Left renal cortex interstitium (tissue), 4 donors: ENCODE measurements at places on chromosomes 16 and 17.

DNA sequence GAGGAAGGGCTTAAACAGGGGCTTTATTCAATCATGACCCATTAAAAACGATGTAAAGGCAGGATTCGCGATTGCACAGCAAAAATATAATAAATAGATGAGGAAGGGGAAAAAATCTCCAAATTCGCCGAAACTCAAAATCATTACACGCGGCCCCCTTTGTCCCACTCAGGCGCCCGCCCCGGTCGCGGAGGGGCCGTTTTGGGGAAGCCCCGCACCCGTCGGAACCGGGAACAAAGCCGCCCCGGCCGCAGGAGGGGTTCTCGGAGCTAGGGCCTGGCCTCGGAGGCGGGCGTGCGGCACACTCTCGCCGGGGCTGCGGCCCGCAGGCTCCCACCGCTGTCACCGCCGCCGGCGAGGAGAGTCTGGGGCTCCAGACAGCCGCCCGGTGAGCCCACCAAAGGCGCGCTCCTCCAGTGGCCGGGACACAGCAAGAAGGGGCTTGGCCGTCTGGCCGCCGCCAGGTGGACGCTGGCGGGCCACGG, 521 bp downstream of the C16orf87 start:
- DNase-seq: no peak

GRCh38 chr16:351804-352520, 561 bp downstream of the AXIN1 start:
- DNase-seq: no peak

- no peak for DNase-seq
Measured at GRCh38 chr16:4392382-4393239, 21.0 kb downstream of the VASN start.

DNA sequence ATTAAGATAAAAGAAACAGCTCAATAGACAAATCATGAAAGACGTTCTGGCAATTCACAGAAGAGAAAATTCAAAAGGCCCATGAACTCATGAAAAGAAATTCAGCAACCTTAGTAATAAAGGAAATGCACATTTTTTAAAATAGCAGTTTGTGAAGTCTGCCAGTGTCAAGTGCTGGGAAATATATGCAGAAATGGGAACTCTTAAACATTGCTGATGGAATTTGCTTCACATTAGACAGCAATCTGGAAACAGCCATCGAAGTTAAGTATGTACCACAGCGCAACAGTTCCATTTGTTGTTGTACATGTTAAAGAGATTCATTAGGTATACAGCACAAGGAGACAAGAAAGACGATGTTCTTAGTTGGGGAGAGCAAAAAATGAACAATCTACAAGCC, 319.4 kb upstream of the SALL1 start:
- DNase-seq: no peak

DNA sequence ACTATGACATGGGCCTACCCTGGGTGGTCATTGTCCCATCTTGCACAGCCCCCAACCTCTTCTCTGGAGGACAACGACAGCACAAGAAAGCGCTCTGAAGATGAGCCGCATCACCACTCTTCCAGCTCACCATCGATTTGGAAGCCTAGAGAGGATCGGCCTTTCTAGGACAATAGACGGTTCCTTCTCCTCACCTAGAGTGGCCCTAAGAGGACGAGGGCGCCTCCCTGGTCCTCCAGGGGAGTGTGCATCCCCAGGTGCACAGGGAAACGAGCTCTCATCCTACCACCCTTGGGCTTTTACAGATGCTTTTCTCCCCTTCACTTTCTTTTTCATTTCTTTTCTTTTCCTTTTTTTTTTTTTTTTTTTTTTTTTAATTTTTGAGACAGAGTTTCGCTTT, 20.3 kb upstream of the SLC52A1 start:
- DNase-seq: no peak

DNA sequence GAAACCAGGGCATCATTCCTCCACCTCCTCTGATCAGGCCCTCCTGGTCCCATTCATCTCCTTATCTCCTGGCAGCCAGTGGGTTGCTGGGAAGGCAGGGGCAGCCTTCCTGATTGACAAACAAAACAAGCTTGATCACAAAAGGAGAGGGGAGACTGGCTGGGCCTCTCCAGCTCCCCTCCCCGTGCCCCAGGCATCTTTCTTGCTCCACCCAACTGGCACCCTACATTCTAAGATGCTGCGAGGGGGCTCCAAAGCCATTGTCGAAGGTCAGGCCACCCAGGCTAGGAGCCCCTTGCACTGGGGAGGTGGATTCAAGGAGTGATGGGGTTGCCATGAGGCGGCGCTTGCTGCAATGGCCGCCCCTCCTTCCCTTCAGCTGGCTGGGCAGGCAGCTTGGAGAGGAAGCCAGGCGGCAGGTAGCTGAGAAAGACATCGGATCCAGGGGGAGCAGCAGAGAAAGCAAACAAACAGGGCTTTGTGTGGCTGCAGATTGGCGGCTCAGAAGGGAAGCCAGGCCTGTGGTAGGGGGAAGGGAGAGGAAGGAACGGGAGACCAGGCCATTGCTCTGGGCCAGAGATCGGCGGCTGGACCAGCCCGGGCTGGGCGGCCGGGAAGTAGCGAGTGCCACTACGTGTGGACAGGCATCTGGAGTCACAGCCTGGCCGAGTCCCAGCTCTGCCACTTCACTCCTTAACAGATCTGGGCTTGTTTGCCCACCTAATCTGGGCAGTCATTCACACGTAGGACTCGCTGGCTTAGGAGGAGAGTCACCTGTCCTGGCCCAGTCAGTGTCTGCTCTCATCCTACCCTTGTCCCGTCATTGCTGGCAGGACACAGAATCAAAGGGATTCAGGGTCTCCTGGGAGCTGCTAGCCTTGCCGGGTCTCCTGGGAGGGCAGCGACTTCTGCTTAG, 12.3 kb downstream of the RAI1 start:
- no peak for DNase-seq

- DNase-seq: no peak
Measured at GRCh38 chr16:10039220-10040096, 142.8 kb downstream of the GRIN2A start.

- no peak for DNase-seq
Measured at GRCh38 chr16:50620646-50621451, 60.3 kb downstream of the SNX20 start.

DNA sequence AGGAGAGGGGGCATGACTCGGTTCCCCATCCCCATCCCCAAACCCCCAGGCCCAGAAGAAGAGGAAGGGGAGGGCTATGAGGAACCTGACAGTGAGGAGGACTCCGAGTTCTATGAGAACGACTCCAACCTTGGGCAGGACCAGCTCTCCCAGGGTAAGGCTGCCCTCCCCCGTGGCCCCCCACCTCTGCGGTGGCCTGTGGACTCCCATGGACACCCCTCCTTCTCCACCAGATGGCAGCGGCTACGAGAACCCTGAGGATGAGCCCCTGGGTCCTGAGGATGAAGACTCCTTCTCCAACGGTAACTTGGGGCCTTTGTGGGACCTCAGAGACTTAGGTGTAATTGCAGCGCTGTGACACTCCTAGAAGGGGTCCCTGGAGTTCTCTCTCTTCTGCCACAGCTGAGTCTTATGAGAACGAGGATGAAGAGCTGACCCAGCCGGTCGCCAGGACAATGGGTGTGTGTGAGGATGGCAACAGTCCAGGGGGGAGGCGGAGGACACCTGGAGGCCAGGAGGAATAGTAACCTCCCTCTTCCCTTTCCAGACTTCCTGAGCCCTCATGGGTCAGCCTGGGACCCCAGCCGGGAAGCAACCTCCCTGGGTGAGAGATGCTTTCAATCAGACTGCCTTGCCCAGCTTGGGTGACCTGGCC, 5.6 kb downstream of the CD19 start:
- no peak for DNase-seq

DNA sequence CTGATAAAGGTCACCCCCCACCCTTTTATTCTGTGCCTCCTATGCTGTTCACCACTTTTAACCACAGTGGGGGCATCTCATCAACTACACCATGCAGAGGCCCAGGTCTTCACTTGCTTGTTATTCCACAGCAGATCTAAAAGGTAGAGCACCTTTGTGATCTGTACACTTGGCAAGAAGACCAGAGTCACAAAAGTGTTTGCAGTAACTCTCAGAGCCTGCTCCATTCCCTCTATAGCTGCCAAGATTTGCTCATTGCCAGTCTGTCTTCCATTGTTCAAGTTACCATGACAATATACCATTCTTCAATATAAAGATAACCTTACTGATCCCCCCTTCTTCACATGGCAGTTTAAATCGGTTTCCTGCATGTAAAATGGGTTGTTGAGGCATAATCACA, 180.0 kb downstream of the TOX3 start:
- no peak for DNase-seq

DNA sequence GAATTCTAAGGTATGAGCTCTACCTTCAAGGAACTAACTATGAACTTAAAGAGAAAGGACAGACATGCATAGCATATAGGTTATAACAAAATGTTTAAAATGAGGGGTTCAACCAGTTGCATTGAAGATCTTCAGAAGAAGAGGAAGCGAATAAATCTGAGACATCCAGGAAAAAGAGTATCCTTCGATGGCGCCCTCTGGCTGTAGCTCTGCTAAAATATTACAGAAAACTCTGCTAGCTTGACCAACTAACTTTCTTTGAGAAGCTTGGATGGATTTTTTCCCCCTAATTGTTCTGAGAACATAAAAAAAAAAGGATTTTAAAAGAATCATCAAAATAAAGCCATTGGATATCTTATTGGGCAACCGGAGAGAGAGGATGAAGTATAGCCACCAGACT, 659.9 kb upstream of the SOX9 start:
- no peak for DNase-seq

DNA sequence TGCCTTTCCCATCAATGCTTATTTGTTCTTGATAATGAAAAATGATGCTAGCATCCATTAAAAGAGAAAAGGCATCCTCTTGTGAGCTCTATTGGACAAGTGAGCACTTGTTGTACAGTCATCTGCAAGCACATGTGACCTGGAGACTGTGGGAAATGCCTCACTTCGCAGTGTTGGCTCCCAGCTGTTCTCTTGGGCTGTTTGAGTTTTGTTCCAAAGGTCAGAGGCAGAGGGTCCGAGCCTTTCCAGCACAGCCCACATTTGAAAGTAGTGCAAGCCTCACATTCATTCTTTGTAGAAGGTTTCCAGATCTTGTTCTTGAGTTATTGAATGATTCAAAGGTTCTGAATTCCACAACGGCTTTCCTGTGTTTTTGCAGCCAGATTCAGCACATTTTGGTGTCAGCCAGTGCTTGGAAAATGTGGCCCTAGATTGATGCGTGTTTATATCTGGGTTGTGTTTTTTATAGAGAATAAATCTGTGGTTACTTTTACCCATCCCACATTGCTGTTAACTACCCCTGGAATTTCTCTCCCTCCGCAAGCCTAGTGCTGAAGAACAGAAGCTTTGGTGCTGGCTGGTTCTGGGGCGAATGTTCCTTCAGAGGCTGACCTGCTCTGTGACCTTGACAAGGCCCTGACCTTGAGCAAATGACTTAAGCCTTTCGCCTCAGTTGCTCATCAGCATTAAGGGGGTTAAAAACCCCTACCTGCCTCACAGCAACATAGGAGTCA, 49.8 kb downstream of the CDH1 start:
- no peak for DNase-seq

DNA sequence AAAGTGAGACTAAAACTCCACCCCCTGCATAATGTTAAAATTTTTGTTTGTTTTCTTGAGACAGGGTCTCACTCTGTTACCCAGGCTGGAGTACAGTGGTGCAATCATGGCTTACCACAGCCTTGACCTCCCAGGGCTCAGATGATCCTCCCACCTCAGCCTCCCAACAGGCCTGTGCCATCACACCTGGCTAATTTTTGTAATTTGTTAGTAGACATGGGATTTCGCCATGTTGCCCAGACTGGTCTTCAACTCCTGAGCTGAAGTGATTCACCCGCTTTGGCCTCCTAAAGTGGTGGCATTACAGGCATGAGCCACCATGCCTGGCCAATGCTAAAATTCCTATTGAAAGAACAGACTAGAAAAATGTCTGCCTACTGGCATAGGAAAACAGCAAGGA, 103.8 kb downstream of the TRIM37 start:
- no peak for DNase-seq

GRCh38 chr16:55653106-55653505, 2.7 kb upstream of the SLC6A2 start:
- DNase-seq: no peak

DNA sequence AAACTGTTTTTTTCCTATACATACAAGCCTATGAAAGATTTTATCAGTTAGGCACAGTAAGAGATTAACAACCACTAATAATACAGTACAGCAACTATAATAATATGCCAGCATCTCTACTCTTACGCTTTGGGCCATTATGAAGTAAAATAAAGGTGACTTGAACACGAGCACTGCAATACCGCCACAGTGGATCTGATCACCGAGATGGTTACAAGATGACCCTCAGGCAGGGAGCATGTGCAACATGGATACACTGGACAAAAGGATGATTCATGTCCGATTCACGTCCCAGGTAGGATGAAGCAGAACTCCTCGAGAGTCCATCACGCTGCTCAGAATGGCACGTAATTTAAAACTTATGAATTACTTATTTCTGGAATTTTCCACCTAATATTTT, 10.5 kb downstream of the PELP1 start:
- no peak for DNase-seq

GRCh38 chr16:54059319-54059718, 227.3 kb downstream of the IRX3 start:
- no peak for DNase-seq

DNA sequence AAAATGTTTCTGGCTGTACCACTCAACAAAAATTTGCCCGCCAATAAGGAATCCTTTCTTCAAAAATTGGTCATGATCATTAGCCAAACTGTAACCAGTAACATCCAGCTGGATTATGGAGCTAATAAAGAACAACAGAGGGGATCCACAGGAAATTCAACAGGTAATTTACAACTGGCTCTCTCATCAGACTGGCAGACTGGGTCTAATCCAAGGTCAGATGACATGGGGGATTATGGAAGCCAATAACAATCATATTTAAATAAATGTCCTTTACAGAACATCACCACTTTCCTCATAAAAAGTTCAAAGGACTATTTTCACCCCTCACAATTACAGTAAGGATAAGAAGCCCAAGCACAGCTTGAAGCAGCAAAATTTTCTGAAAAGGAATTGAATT, 66.4 kb downstream of the KANSL1 start:
- DNase-seq: no peak

DNA sequence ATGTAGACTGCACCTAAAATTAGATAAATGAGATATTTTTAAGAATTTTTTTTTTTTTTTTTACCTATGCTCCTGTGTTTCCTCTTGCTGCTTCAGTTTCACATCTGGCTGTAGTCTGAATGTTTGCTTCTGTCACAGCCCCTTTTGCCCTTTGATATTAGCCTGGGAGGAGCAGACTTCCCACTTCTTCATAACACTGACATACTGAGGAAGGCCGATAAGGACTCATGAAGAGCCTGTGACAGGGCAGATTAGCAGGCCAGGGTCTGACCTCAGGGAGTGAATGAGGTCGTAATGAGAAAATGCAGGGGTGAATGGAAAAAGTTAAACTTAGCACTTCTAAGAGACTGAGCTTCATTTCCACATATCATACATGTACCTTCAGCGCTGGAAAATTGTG, at the start of gene SLFN14:
TSS of gene SLFN14 (minus strand) at position 117 of the 400 bp plus-strand sequence. CDS start 2,757 bp downstream, outside the sequence.
- no peak for DNase-seq

GRCh38 chr16:85074225-85074914, 37.9 kb downstream of the CIBAR2 start:
- no peak for DNase-seq
